ENCODE measurements at places on chromosomes 11 and 22. TPM values are rescaled to one million over a fixed set of nuclear protein-coding genes. Genes with fewer than 3 reads are reported as not detected.

GRCh38 chr11:122253589-122254231, 137.7 kb upstream of the BLID start:
- H3K27me3 ChIP-seq = peaks cover 1% of the 10 kb centered on the region
- no peaks in the 10 kb centered on the region for H3K4me1 ChIP-seq
- H3K27ac ChIP-seq = no peak overlapping the region
- no peaks in the 10 kb centered on the region for H3K36me3 ChIP-seq

DNA sequence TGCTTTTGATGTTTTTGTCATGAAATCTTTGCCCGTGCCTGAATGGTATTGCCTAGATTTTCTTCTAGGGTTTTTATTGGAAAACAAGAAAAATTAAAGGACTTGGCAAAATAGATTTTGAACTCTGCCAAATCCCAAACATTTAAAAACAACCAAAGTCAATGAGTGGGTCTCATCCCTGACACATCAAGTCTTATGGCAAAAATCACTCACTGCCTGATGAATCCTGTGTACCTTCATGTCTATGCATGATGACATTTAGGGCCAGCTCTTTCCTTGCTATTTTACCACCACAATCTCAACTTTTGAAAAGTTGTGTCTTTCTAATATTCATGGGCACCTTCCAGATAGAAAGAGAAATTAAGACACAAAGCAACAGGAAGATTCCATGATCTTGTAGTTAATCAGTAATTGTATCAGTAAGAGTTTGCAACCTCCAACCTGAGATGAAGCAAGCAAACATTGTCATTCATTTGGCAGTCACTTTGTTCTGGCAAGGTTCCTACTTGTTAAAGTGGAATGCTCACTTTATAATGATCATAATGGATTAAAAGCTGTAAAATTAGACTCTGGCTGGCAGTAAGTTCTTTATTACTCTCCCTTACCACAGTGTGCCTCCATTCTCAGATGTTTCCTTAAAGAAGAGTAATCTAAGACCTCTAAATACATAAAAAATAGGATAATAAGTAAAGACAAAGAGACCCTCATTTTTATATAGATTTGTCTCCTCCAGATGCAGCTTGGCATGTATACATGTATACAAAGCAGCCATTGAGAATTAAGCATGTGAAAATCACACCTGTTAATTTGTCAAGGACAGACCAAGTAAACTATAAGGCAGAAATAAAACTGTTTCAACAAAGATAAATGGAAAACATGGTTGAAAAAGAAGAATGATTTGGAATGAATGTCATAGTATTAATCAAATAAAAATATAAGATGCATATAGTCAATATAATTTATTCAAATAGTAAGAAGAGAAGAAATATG, 51.6 kb downstream of the ETS1 start:
- no peak for DNase-seq
- H3K27ac ChIP-seq = no peak overlapping the region
- peaks cover 13% of the 10 kb centered on the region for H3K36me3 ChIP-seq
- H3K27me3 ChIP-seq = no peaks in the 10 kb centered on the region
- H3K4me3 ChIP-seq = no peak overlapping the region

TREH gene
- not detected for total RNA-seq

DNA sequence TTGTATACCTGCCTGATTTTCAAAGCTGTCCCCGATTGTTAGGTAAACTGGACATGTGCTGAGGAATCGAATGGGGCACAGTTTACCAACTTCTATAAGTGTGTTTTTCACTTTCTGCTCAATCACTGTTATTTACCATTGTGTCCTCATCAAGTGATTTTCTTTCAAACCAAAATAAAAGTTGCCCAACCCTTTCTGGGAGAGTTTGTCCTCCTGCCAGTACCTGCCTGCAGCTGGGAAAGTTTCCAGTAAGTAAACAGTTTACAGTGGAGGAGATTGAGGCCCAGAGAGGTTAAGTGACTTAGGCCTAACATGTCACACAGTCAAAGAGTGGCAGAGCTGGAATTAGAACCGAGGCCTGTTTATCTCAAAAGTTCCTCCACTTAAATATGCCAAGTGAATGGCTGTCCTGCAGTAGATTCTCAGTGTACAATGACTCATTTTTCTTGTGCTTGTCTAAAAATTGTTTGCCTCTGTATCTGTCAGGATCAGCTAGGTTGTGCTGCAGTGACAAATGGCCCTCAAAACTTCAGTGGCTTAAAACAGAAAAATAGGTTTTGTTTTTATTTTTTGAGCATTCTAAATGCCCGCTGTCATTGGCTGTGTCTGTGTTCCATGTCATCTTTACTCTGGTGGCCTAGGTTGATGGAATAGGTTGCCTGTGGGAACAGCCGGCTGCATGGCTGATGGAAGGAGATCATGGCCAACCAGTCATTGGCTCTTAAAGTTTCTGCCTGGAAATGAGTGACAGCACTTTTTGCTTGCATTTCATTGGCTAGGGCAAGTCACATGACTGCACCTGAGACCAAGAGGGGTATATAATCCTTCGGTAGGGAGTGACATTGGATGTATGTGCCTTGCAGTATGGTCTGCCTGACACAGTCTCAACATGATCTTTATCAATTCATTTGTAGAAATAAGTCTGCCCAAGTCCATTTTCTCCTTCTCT, 61.8 kb upstream of the CRYBB3 start:
- peaks cover 26% of the 10 kb centered on the region for H3K36me3 ChIP-seq
- DNase-seq = no peak

DNA sequence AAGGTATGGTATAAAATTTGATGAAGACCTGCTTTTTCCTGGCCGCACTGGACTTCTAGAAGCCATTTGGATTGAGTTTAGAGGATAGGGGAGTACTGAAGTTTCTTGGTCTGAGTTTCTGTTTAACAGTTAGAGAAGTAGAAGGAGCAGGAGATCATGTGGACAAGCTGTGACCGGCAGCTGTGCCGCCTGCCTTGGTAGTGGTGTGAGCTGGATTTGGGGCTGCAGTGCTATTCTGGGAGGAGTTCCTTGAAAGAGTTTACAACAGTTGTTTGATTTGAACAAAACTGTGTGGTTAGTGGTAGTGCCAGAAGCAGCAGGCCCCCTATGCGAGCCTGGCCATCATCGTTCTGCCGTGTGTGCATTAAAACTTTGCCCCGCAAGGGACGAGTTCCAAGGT, 105.2 kb downstream of the PDHX start:
- DNase-seq = no peak
- peaks cover 6% of the 10 kb centered on the region for H3K4me1 ChIP-seq
- no peak overlapping the region for H3K27ac ChIP-seq
- no peaks in the 10 kb centered on the region for H3K27me3 ChIP-seq

- H3K27ac ChIP-seq = no peak overlapping the region
- H3K4me1 ChIP-seq = peaks cover 45% of the 10 kb centered on the region
- no peak for DNase-seq
- no peaks in the 10 kb centered on the region for H3K36me3 ChIP-seq
- H3K4me3 ChIP-seq = no peak overlapping the region
Measured at GRCh38 chr11:66115638-66116301, 45.7 kb downstream of the PACS1 start.

- peaks cover 2% of the 10 kb centered on the region for H3K27me3 ChIP-seq
- peaks cover 15% of the 10 kb centered on the region for H3K4me1 ChIP-seq
- H3K4me3 ChIP-seq = no peak overlapping the region
- H3K27ac ChIP-seq = no peak overlapping the region
- no peak for DNase-seq
Measured at GRCh38 chr11:20931029-20931428, 261.6 kb downstream of the NELL1 start.

GRCh38 chr11:78244546-78245255, 56.0 kb downstream of the USP35 start:
- H3K4me1 ChIP-seq = peaks cover 9% of the 10 kb centered on the region
- no peak overlapping the region for H3K4me3 ChIP-seq
- no peak for DNase-seq
- peak overlapping the region; percentile 2 for H3K27ac ChIP-seq
- H3K27me3 ChIP-seq = no peaks in the 10 kb centered on the region

SSH3 gene
- 7.3 TPM for total RNA-seq

DNA sequence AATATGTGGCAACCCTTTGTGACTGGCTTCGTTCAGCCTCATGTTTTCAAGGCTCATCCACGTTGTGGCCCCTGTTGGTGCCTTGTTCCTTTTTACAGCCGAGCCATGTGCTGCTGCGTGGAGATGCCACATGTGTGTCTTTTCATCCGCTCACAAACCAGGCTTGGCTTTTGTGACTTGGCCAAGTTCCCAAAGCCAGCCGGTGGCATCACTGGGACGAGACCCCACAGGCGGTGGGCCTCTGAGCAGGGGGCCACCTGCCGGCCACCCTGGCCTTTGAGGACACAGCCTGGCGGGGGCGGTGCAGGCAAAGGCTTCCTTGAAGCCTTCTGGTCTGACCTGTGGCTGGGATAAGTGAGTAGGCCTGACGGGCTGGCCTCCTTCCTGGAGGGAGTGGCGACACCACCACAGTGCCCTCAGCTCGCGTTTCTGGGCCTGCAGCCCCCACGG, 10.5 kb downstream of the GRK2 start:
- peaks cover 8% of the 10 kb centered on the region for H3K36me3 ChIP-seq
- peak overlapping the region; percentile 90 for H3K27ac ChIP-seq
- no peak for DNase-seq
- peak overlapping the region; percentile 59 for H3K4me3 ChIP-seq
- peaks cover 40% of the 10 kb centered on the region for H3K4me1 ChIP-seq

DNA sequence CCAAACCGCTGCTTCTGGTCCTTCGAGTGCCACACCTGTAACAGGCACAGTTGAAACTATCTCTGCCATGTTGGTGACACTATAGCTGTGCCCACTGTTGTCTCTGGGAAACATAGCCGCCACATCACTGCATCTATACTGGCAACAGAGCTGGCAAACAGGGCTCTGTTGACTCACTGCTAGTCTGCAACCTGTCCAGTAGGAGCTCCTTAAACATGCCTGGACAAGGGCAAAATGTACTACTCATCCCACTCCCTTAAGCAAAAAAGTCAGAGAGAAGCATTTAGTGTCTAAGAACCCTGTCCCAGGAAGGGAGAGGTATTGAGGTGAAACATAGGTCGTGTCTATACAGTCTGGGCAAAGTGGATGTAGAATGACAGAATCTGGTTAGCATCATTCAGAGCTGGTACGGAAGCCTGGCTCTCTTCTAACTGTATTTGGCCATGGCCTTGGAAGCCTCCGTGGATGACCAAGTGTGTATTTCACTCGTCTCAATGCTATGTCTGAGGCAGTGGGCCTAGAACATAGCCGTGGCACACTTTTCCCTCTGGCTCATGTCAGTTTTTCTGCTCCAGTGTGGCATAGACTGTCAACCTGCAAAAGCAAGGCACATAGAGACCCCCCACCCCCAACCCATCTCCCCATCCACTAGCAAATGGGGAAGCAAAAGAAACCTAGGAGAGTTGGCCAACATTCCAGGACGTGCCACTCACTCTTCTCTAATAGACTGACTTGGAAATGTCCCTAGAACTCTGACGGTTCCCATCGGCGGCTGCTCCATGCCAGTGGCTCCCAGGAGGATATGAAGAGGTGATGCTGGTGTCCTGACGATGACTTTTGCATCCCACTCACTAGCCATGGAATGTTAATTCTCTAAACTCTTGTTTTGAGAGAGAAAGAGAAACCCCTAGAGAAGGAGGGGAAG, 21.4 kb upstream of the PISD start:
- DNase-seq = no peak
- H3K4me1 ChIP-seq = no peaks in the 10 kb centered on the region
- H3K36me3 ChIP-seq = peaks cover 26% of the 10 kb centered on the region
- H3K4me3 ChIP-seq = no peak overlapping the region
- H3K27ac ChIP-seq = peak overlapping the region; percentile 9

DNA sequence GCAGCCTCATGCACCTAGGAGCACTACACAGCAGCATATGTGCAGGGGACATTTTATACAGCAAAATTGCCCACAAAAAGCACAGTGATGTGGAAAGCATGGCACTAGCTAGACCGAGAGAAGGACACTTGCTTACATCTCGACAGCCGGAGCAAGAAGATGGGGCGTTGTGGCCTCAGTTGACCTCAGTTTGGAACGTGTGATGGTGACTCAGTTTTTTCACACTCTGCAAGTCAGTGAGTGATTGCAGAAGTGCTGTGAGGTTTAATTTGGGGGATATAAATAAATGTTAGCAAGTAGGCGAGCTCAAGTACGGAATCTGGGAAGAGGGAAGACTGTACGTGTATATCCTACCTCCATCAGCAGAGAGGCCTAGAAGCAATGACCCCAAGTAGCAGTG, 23.3 kb downstream of the LRP5 start:
- no peak overlapping the region for H3K27ac ChIP-seq
- no peak for DNase-seq
- peaks cover 11% of the 10 kb centered on the region for H3K27me3 ChIP-seq

PAMR1 gene
- 0.82 TPM for total RNA-seq

OR5A1 gene
- total RNA-seq = not detected

- DNase-seq = no peak
- H3K27me3 ChIP-seq = peaks cover 2% of the 10 kb centered on the region
- H3K36me3 ChIP-seq = no peaks in the 10 kb centered on the region
- H3K4me3 ChIP-seq = no peak overlapping the region
- no peak overlapping the region for H3K27ac ChIP-seq
Measured at GRCh38 chr11:92387859-92388258, 163.2 kb downstream of the FAT3 start.

DNA sequence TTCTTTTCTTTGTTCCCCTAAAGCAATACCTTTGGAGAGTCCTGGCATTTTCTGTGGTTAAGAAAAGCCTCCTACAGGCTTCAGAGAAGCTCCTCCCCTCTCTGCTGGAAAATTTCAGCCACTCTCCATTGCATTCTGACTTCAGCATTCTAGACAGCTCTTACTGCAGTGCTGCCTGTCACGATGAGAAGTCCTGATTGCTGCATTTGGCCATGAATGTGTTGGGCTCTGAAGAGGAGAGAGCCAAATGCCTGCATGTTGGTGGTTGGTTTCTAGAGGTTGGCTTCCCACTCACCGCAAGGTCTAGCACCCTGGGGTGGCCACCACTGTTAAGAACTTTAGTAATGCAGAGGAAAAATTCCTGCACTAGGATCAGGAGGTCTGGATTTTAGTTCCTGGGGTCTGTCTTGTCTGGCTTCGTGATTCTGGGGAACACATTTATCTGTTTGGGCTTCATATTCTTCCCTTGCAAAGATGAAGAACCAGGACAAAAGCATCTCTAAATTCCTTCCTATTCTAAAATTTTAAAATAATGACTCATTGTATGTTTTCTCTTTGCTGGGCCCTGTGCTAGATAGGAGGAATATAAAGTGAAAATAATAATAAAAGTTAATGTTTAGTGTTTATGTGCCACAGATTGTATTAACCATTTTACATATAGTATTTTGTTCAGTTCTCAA, 38.1 kb downstream of the COA4 start:
- no peaks in the 10 kb centered on the region for H3K27me3 ChIP-seq
- no peaks in the 10 kb centered on the region for H3K36me3 ChIP-seq
- DNase-seq = no peak
- no peak overlapping the region for H3K27ac ChIP-seq

DNA sequence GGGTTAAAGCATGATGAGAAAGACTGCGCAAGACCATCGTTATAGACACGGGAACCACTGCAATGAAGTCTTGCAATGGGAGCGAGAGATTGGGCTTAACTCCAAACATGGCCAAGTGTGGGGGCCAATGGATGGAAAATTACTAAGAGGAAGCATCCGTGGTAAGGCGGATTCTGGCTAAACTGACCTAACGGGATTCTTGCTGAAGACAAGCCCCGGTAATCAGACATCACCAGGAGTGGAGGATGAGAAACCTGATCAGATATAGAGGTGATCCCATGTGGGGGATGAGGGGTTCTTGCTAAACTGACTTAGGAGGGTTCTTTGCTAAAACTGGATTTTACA, 5.8 kb upstream of the SYNGR1 start:
- H3K27me3 ChIP-seq = peaks cover 1% of the 10 kb centered on the region
- no peaks in the 10 kb centered on the region for H3K36me3 ChIP-seq
- peaks cover 6% of the 10 kb centered on the region for H3K4me1 ChIP-seq
- H3K27ac ChIP-seq = no peak overlapping the region
- no peak overlapping the region for H3K4me3 ChIP-seq
- no peak for DNase-seq

JAML gene
- total RNA-seq = 0.31 TPM

RTN4RL2 gene
- total RNA-seq = 0.62 TPM

GUCY1A2 gene
- total RNA-seq = 0.10 TPM

C11orf97 gene
- not detected for total RNA-seq

TRIM34 gene
- total RNA-seq = 0.64 TPM
